Right atrium auricular region (tissue), 2 donors: ENCODE measurements at places on chromosomes 7 and 10. TPM values are rescaled to one million over a fixed set of nuclear protein-coding genes. Genes with fewer than 3 reads are reported as not detected.
A peak's percentile ranks its signal among the peaks of the same experiment; 100 is the strongest.

Gene COL1A2
- 228 TPM for total RNA-seq

Gene CASP7
- 9.5 TPM for total RNA-seq

GRCh38 chr7:155020996-155021395, 18.1 kb upstream of the PAXIP1 start:
- H3K4me1 ChIP-seq, result no peaks in the 10 kb centered on the region
- DNase-seq, result no peak
- H3K27ac ChIP-seq, result no peak overlapping the region
- no peaks in the 10 kb centered on the region for H3K36me3 ChIP-seq
- H3K4me3 ChIP-seq, result no peak overlapping the region

GRCh38 chr7:71739520-71740173, 607.7 kb downstream of the GALNT17 start:
- peak; percentile 34 for DNase-seq
- no peak overlapping the region for H3K4me3 ChIP-seq
- H3K4me1 ChIP-seq, result no peaks in the 10 kb centered on the region
- H3K27ac ChIP-seq, result no peak overlapping the region
- H3K27me3 ChIP-seq, result no peaks in the 10 kb centered on the region
- H3K36me3 ChIP-seq, result no peaks in the 10 kb centered on the region

DNA sequence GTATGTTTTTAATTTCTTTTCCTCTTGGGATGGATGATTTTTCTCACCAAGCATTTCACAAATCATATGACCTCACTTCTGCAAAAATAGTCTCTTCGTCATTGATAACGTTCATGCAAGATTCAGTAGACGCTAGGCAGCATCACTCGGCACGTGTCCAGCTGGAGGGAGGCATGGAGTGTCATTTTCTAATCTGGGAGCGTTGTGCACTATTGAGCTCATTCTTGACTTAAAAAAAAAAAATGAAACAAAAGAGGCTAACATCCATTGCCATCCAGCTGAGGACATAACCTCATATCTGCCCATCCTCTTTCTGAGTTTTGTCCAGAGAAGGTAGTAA, 56.2 kb downstream of the COL17A1 start:
- peak overlapping the region; percentile 89 for H3K27ac ChIP-seq
- H3K27me3 ChIP-seq, result no peaks in the 10 kb centered on the region
- peaks cover 11% of the 10 kb centered on the region for H3K4me1 ChIP-seq
- no peak overlapping the region for H3K4me3 ChIP-seq
- peaks cover 34% of the 10 kb centered on the region for H3K36me3 ChIP-seq
- DNase-seq, result peak; percentile 91
